NCI-H774 (cell line): ENCODE measurements at places on chromosomes 2 and 18.

DNA sequence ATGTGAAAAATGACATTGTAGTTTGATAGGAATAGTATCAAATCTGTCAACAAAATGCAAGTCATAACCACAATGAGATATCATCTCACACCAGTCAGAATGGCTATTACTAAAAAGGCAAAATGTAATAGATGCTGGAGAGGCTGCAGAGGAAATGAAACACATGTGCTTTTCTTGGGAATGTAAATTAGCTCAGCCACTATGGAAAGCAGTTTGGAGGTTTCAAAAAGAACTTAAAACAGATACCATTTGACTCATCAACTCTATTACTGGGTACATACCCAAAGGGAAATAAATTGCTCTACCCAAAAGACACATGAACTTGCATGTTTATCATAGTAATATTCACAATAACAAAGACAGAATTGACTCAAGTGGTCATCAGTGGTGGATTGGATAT is 572.6 kb downstream of the TRIB2 start:
- no peak for DNase-seq

DNA sequence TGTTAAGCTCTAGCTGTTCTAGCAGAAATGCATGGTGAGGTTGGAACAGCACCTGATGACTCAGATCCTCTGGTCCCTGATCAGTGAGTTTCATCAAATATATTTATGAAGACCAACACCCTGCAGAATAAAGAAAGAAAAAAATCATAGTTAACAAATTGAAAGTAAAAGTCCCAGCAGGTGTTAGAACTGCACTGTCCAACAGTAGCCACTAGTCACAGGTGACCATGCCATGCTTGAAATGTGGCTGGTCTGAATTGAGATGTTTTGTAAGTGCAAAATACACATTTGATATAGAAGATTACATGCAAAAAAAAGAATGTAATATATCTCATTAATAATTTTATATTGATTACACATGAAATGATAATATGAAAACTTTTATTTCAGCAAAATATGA is 1010.7 kb upstream of the ZEB2 start:
- no peak for DNase-seq

DNA sequence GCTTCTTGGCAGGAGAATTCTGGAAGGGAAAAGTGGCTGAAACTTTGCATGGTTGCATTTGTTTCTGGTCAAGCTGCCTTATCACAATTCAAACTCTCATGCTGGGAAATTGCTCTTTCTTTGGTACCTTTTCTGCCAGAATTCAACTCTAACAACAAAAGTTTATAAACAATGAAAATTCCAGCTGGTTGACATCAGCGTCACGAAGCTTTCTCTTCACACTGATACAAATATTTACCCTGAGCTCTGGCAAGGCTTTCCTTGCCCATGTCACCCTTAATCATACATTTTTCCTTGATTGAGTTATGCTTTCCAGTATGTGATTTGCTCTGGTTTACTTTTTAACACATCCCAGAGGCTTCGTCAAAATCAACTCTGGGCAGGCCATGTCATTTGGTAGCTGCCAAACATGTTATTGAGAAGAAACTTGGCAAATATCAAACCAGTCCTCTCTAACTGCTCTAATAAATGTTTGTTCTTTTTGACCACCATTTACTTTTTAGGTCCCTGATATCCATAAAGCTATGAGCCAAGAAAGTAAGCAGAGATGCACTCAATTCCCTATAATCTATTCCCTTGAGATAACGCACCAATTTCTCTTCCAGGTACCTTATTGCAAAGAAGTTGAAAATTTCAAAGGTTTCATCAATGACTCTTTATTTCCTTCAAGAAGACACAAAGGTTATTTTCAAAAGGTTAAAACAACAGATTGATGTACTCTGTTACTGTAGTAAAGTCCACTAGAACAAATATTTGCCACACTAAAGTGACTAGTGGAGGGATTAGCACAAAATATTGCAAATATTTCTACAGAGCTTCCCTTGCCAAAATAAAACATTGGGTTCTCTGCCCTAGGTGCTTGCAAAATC is 1241.1 kb upstream of the ZEB2 start:
- no peak for DNase-seq

GRCh38 chr2:229931241-229931640 is 8.9 kb downstream of the FBXO36 start:
- DNase-seq: peak; percentile 20

DNA sequence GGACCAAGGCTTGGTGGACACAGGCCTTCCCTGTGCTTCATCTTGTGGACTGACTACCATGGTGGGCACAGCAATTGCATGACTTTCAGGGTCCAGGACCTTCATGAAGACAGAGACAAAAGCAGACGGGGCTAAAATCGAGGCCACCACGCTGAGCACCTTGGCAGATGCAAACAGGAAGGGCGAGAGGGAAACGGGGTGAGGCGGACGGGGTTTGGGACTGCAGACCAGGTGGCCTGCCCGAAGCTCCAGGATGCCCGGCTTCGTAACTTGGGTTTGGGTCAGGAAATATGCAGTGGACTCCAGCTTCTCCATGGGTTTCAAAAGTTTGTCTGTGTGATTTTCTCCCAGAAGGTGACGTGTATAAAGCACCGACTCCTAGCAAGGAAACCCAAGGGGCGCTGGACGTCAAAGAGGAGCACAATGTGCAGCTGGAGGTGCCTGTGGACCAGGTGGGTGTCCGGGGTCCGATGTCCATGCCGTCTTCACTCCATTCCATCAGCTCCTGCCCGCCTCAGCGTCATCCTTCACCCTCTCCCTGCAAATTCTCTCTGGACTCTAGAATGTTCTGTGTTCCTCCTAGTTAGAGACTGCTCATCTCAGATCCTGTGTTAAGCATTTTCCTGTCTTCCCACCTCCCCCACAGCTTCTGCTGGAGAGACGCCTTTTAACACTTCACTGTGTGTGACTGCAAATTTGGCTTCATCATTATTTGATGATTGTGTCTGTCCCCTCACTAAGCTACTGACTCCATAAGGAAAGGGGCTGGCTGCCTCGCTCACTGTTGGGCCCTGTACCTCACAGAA is 65.8 kb downstream of the DCDC2C start:
- no peak for DNase-seq
